ENCODE measurements at places on chromosomes 2 and 18.

GRCh38 chr2:207658156-207658555 is 33.0 kb upstream of the METTL21A start:
- no peak for DNase-seq

DNA sequence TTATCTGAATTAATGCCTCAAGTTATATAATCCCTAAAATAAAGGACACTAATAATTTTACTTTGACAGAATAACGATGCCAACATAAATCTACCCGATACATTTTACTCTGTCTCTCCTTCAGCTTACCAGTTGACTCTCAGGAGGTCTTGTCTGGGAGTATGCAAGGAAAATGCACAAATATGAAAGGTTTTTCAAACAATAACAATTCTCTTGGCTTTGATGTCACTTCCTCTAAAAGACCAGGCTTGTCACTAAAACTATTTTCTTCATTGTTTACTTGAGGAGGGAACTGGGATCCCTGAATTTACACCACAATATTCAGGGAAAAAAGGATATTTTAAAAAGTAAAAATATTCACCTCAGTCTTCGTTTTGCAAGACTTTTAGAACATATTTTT is 97.2 kb downstream of the SOS1 start:
- DNase-seq = no peak

- DNase-seq = no peak
Observed at GRCh38 chr2:80454628-80455027, 150.1 kb upstream of the LRRTM1 start.

DNA sequence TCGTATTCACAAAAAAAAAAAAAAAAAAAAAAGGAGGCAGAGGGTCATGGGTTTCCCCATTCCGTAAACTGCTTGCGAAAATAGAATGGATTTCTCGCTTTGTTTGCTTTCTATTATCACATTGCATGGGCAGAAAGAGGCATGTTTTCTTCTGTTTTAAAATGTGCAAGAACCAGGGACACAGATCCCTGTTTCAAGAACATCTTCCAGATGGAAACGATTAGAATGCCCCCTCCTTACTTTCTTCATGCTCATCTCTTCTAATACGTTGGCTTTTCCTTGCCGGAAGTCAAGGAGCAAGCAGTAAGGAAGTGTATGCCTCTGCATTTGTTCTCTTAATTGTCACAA is 51.0 kb upstream of the ZNF516 start:
- DNase-seq = no peak

- no peak for DNase-seq
Observed at GRCh38 chr18:42838546-42839145, 276.8 kb downstream of the RIT2 start.

DNA sequence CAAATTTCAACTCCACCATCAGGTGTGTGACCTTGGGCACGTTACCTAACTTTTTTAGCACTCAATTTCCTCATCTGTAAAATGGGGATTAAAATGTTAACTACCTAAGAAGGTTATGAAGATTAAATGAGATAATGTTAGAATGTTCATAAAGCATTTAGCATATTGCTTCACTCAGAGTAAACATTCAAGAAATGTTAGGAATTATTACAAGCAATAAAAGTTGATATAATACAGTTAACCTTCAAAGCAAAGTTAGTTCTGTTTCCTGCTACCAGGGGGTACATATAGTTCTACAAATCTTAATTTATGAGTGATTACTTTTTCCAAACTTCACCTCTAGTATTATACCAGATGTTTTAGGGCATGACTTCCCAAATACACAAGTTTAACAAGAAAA is 254.2 kb downstream of the PDE11A start:
- no peak for DNase-seq

DNA sequence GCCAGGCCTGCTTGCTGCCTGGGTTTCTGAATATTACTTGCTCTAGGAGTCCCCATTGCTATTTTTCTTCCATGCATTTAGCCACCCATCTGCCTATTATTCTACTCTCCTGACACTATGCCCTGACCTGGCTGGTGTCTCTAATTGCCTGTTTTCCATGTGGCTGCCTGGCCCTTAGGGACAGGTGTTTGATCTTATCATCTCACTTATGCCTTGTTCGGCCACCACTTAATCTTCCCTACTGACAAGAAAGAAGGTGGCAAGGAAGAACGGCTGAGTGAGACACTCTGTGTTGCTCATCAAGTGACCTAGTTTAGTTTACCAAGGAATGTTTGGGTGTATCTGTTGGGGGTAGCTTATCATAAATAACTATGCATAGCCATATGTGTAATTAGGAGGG is 50.4 kb upstream of the RAPH1 start:
- DNase-seq = no peak

Data from GM04503 (cell line).